Stimulated activated CD8-positive, alpha-beta memory T cell treated with anti-CD3 and anti-CD28 coated beads, Interleukin-4, amount 100 ng/mL, for 1 hour (primary cell): ENCODE measurements at places on chromosomes 5 and 9.

DNA sequence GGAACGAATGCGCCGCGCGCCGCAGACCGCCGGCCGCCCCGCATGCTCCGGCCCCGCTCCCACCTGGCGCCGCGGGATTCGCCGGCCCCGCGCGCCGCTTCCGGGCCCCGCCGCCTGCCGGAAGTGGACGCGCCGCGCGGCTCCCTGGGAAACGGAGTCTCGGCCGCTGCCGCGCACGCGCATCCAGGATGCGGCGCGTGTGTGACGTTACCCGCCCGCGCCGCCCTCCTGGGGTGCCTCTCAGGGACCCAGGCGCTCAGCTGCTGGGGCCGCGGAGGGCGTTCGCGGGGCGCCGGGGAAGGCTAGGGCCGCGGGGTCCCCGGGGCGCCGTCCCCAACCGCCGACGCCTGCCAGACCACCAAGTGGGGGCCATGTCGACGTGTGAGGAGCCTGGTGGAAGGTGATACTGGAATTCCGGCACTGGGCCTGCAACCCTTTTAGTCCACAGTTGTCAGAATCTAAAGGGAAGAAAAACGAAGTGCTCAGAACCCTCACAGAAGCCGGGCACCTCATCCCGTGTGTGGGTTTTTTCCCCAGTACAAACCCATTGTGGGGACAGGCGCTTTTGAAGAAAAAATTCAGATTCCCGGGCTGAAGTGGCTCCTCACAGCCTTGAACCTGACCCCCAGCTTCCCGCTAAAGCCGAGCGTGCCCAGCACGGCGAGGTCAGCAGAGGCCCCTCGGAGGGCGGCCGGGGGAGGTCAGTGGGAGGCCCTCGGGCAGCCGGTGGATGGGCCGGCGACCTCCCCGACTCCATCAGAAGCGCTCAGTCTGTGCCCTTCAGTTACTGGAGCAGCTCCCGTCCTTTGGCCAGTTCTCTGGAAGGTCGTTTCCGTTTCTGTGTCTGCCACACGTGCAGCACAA lies at the start of gene CLPTM1L:
CLPTM1L (minus strand) TSS at position 125 of the 864 bp plus-strand sequence. CDS start 258 bp downstream, outside the sequence.
- peak; percentile 74 for DNase-seq

- no peak for DNase-seq
These were observed 234.4 kb downstream of the NTRK2 start for GRCh38 chr9:84903963-84904362.

DNA sequence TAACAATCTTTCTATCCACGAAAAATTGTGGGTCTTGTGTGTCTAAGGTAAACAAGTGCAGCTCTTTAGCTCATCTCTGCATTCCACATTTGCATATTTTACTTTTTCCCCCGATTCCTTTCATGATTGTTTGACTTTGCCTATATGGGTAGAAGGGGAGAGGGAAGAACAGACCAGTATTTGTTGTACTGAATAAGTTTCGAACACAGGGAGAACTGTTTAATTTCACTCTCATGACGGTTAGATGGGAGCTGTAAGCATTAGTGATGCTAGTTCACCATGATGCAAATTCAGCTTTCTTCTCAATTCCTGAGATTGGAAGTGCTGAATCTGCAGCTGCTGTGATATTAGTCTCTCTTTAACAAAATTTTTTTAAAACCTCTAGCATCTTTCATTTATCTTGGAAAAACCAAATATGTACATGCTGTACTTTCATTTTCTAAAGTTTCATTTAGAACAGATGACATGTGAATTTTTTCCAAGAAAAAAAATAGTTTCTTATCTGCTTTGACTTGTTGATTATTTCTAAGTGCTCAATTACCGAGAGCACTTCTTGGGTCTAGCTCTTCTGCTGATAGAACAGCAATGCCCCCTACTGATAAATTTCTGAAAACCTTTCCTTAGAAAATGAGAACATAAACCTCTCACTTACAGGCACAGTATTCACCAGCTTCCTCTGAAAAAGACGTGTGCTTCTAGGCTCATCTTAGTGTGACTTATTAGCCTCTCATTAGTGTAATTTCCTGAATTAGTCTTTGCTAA lies 149.5 kb downstream of the BAAT start:
- no peak for DNase-seq

- DNase-seq, result no peak
These were observed 10.1 kb downstream of the LMX1B start for GRCh38 chr9:126623667-126624478.

DNA sequence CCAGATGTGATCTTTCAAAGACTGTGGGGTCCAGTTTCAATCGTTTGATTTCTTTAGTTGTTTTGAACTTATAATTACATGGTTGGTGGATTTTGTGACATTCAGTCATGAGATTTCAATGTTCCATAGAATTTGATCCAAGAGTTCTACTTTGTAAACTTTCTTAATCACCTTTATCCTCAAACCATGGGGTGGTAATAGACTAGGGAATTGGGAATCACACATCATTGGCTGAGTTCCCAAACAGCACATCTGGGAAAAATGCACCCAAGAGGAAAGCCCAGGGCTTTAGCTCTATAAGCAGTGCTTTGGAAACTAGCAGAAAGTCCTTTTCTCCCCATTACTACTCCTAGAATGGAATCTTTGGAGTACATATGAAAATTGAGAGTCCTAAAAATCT lies 177.6 kb downstream of the NNT start:
- DNase-seq, result no peak

DNA sequence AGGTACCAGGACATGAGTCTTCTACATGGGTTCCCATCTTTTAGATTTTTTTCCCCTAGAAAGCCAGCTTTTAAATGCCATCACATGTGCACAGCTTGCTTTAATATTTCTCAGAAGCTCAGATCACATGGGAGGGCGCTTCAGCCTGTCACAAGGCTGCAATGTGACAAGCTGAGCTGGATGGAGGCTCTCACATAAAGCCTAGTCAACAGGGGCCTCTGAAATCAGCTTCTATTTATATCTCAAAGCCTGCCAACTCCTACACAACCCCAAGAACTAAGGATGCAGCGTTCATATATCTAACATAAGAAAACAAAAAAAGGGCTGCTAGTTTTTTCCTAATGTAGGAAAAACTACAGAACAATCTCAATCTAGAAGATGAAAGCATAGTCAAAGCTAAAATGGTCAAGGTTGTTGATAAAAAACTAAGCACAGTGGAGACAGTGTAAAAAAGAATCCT lies 2.3 kb downstream of the ZFAND5 start:
- no peak for DNase-seq

GRCh38 chr5:74877624-74878304 lies 11.6 kb upstream of the FAM169A start:
- no peak for DNase-seq
